ENCODE measurements at places on chromosomes 5 and 9. TPM values are rescaled to one million over a fixed set of nuclear protein-coding genes. Genes with fewer than 3 reads are reported as not detected.

Gene MARCOL
- total RNA-seq, result not detected

Gene AFF4
- total RNA-seq, result 31.0 TPM

Gene GADD45G
- total RNA-seq, result 0.21 TPM

Gene FST
- total RNA-seq, result 1.7 TPM

Gene LHX2
- total RNA-seq, result 3.5 TPM

Gene CCDC127
- total RNA-seq, result 6.4 TPM
